ENCODE measurements at places on chromosomes 4 and X.

DNA sequence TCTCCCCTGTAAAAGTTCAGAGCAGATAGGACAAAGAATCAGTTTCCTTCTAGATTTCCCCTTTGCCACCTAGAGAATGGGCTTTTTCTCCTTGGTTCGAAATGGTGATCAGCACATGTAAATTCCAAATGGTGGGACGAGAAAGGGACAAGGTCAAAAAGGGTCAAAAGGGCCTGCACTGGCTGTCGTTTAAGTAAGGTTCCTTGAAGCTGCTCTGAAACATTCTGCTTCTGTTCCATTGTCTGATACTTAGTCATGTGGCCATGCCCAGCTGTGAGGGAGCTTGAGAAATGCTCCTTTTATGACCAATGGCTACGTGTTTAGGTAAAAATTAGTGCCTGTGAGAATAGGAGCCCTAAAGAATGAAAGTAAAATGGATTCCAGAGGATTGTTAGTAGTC, 165.9 kb upstream of the CENPE start:
- no peak for DNase-seq

DNA sequence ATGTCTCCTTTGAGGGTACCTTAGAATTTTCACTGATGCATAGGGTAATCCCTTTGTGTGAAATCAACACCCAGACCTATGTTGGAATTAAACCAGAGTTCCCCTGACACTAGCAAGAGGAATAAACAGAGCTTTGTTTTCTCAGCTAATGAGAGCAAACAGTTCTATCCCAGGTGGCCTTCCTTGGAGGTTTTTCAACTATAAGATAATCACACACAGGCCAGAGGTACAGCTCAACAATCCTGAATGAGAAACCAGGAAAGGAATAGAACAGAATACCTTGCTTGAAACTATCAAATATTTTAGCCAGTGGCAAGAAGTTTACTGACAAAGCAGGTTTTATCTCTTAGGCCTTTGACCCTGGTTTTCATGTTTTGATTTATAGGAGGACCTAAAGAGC, 100.2 kb downstream of the OTC start:
- DNase-seq, result no peak

DNA sequence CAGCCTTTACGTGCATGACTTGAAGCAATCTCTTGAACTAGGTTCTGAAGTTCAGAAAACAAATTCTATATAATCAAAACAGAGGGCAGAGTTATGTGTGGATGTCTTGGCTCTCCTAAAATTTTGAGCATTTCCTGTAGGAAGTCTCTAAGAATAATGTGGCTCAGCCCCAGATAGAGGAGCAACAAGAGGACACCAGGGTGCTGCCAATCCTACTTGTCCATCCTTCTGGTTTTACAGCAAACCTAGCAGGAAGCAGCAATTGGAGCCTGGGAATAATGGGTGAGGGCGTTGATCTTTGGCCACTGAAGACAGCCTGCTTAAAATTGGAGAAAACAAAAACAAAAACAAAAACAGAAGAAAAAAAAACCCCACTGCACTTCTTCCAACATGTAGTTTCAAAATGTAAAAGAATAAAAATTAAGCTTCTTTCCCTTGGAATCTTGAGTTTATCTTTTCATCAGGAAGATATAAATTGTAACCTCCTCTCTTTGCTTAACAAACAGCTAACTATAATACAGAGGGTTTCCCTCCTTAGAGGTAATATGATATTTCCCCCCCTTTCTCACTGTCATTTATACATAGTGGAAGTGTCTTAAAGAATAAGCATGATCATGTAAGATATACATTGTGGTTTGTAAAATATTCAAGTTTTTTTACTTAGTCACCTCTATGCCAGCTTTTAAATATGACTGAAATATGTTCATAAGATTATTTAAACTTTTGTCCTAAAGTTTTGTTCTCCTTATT, 130.6 kb downstream of the FBXO8 start:
- DNase-seq, result no peak

- DNase-seq, result no peak
Measured at GRCh38 chr4:178137732-178138471, 695.7 kb upstream of the AGA start.

- no peak for DNase-seq
Measured at GRCh38 chr4:42608551-42608950, 48.4 kb downstream of the ATP8A1 start.

DNA sequence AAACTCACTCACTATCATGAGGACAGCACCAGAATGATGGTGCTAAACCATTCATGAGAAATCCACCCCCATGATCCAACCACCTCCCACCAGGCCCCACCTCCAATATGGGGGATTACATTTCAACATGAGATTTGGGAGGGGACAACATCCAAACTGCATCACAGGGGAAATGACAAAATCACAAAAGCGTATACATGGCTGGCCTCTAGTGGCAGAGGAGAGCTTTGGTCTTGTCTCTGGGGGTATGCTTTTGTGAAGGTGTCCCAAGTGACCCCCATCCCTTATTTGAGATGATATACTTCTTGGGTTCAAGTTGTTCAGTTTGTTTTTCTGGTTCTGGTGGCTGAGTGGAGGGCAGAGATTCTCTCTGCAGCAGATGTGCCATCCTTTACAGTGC, 8.5 kb upstream of the SETD7 start:
- no peak for DNase-seq

- no peak for DNase-seq
Measured at GRCh38 chr4:82124365-82124764, 249.4 kb downstream of the HNRNPD start.

- no peak for DNase-seq
Measured at GRCh38 chr4:81606801-81607501, 135.2 kb upstream of the RASGEF1B start.

GRCh38 chr4:122476126-122476525, 19.6 kb upstream of the IL2 start:
- no peak for DNase-seq

DNA sequence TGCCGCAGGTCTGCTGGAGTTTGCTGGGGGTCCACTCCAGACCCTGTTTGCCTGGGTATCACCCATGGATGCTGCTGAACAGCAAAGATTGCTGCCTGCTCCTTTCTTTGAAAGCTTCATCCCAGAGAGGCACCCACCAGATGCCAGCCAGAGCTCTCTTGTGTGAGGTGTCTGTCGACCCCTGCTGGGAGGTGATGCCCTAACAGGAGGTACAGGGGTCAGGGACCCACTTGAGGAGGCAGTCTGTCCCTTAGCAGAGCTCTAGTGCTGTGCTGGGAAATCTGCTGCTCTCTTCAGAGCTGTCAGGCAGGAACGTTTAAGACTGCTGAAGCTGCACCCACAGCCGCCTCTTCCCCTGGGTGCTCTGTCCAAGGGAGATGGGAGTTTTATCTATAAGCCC, 162.7 kb downstream of the NAF1 start:
- no peak for DNase-seq

DNA sequence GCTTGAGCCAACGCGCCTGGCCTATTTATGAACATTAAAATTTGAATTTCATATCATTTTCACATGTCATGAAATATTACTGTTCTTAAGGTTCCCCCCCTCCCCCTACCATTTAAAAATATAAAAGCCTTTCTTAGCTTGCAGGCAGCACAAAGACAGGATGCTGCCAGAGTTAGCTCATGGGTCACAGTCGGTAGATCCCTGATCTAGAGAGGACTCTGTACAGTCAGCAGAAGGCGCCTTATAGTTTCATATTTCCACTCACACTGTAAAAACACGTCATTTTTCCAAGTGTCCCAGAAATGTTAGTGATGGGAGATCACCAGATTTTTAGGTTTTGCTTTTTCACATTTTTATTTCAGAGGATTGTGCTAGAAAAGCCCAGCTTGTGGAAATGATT, 12.2 kb downstream of the NOCT start:
- no peak for DNase-seq
